Stimulated activated CD8-positive, alpha-beta memory T cell treated with anti-CD3 and anti-CD28 coated beads, Interleukin-12 subunit alpha, Interleukin-12 subunit beta, amount 100 ng/mL, for 1 hour (primary cell): ENCODE measurements at places on chromosomes 11 and 22.

DNA sequence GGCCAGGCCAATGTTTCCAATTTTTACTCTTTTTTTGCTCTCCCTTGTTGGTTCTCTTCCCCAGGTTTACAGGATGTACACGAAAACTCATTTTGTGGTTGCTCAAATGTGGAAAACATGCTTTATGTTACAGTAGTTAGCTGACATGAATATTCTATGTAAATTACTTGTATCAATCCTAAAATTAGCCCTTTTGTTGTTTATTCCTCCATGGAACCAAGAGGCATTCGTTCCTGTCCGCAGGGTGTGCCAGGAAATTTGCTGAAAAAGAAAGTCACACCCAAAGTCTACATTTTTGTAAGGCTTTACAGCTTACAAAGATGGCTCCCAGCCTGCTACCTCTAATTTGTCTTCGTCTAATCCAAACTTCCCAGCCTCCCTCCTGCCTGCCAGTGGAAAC, 652.3 kb downstream of the ETS1 start:
- DNase-seq = no peak

DNA sequence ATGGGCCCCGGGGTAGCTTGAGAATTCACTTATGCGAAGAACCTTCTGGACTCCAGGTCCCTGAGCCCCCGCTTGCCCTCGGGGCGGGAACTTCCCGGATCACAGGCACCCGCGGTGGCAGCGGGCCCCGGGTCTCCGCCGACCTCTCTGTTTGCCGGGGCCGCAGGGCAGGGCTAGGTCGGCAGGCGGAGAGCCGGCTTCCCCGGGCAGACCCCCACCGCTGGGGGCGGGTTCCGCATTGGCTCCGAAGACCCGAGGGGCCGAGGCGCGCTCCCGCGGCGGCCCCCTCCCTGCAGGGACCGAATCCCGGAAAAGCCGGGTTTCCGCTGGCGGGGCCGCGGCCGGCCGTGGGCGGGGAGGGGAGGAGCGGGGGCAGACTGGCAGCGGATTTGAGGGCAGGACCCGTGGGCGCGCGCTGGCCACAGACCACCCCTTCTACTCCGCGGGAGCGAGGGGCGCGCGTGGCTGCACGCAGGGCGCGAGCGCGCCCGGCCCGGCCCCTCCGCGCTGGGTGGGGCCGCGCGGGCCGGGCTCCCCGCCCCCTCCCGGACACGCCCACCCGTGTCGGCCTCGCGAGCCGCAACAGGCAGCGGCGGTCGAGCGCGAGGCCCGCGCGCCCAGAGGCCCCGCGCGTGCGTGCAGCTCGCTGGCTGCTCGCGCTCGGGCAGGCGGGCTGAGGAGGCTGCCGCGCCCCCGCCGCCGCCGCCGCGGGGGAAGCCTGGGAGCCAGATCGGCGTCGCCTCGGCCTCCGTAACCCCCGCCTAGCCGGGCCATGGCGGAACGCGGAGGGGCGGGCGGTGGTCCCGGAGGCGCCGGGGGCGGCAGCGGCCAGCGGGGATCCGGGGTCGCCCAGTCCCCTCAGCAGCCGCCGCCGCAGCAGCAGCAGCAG, at the start of gene PACS1:
Gene PACS1, plus strand, starts transcription at position 558 of the 889 bp plus-strand sequence. Its CDS starts 215 bp downstream, at position 773.
- DNase-seq = peak; percentile 58

GRCh38 chr11:26188554-26188953, 143.4 kb upstream of the ANO3 start:
- DNase-seq = no peak

GRCh38 chr11:131504199-131504949, 134.0 kb downstream of the NTM start:
- no peak for DNase-seq

DNA sequence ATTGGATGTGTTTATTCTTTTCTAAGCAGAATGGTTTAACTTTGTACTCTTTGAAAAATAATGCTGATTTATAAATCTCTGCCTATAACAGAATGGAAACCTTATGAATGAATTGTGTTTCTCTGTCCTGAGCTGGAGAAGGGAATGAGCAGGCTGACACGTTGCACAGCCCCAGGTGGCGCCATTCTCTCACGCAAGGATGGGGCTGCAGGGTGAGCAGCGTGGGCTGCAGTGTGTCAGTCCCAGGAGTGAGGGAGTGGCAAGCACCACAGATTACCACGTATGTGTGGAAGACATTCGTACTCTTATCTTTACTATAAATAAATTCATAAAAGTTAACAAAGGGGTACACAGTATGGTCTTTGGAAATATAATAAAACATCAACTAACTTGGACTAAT, 33.4 kb downstream of the FDX1 start:
- DNase-seq = no peak

DNA sequence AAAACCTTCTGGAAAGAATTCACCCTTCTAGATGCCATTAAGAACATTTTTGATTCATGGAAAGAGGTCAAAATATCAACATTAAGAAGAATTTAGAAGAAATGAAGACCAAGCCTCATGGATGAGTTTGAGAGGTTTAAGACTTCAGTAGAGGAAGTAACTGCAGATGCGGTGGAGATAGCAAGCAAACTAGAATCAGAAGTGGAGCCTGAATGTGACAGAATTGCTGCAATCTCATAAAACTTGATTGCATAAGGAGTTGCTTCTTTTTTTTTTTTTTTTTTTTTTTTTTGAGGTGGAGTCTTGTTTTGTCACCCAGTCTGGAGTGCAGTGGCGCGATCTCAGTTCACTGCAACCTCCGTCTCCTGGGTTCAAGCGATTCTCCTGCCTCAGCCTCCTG, 51.6 kb downstream of the MS4A13 start:
- no peak for DNase-seq

DNA sequence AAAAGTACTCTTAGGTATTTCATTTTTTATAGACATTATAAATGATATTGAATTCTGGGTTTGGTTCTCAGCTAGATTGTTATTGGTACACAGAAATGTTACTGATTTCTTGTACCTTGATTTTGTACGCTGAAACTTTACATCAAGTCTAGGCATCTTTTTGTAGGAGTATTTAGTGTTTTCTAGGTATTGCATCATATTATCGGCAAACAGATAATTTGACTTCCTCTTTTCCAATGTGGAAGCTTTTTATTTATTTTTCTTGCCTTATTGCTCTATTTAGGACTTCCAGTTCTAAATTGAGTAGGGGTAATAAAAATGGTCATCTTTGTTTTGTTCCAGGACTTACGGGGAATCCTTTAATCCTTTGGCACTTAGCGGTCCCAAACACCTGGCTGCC, 676.6 kb upstream of the CCDC179 start:
- no peak for DNase-seq

DNA sequence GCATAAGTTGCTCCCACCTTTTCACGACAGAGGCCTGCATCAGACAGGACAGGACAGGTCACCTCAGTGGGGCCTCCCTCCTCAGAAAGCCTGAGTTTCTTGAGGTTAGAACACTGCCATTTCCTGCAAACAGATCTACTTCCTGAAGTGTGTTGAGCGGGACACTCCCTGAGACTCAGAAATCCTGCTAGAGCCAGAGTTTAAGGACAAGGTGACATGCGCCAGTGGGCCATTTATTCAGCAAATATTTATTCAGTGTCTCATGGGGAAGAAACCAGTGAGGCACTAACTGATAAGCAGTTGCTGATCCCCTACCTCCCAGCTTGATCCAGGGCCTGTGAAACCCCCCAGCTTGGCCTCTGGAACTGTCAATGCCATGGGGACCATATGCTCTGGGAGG, 454.6 kb downstream of the SOX6 start:
- no peak for DNase-seq

GRCh38 chr22:47193606-47194329, 431.3 kb downstream of the TBC1D22A start:
- DNase-seq = no peak

- DNase-seq = no peak
These were observed 638 bp downstream of the SAAL1 start for GRCh38 chr11:18105086-18105801.

DNA sequence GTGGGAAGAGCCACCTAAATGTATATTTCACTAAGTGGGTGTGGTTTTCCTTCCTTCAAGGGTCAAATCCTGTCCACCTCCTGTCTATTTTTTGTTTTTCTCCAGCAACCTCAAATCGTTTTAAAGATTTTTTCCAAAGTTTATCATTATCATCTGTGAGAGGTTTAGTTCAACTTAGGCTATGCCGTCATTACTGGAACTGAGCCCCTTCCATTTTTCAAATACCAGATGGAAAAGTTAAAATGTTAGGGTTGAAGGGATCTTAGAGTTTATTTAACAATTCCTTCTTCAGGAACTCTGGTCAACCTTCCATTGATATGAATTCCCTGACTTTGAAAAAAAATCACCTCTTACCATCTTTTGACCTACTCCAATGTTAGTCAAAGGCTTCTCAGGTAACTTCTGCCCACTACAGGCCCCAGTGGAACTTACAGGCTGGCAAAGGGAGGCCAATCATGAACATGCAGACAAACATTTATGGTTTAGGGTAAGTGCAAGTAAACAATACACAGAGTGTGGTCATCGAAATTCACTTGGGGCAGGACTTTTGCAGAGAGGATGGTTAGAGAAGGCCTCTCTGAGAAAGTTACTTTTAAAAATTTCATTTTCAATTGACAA, 45.2 kb downstream of the SYN3 start:
- DNase-seq = no peak

DNA sequence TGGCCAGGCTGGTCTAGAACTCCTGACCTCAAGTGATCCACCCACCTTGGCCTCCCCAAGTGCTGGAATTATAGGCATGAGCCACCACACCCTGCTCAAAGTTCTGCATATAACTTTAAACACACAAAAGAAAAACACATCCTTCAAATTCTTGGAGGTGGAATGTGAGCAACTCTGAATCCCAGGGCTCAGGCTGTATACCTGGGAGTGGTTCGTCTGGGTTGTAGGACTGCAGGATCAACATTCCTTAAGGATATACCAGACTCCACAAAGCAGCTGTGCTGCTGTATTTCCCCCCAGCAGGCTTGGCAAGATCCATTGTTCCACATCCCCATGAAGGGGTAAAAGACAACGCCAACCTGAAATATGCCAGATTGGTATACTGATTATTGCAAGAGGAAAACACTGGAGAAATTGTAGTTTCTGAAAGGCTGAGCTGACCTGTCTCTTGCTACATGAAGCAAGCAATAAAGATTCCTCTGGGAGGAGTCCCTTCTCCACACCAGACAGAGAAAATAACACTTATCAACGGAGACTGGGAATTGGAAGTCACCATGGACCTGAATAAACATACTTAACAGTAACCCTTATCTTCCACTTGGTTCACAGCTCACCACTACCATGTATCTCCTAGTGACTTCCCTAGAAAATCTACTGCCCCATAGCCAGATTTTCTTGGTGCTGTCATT, 12.2 kb upstream of the RPS3 start:
- DNase-seq = no peak

- no peak for DNase-seq
These were observed 172.8 kb downstream of the KCNA4 start for GRCh38 chr11:29844031-29844430.

GRCh38 chr11:28466506-28466905, 358.3 kb downstream of the METTL15 start:
- no peak for DNase-seq

GRCh38 chr11:67411785-67412152, 3.7 kb upstream of the CARNS1 start:
- no peak for DNase-seq

- DNase-seq = no peak
These were observed 144.1 kb downstream of the MIAT start for GRCh38 chr22:26801449-26801848.

DNA sequence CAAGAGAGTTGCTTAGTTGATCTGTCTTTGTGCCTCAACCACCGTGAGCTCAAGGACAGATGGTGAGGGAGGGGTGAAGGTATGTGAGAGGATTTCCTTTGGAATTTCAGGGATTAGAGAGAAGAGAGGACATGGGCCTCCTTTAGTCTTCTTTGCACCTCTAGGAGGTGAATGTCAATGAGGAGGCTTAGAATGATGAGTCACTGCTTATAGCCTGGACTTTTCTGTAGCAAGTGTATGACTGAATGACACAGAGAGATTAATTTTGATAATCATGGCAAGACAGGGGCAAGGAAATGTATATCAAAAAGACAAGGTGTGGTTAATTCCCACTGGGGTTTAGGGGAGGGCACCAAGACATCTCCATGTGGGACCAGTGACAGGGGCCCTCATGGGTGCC, 947.3 kb upstream of the TENM4 start:
- no peak for DNase-seq

DNA sequence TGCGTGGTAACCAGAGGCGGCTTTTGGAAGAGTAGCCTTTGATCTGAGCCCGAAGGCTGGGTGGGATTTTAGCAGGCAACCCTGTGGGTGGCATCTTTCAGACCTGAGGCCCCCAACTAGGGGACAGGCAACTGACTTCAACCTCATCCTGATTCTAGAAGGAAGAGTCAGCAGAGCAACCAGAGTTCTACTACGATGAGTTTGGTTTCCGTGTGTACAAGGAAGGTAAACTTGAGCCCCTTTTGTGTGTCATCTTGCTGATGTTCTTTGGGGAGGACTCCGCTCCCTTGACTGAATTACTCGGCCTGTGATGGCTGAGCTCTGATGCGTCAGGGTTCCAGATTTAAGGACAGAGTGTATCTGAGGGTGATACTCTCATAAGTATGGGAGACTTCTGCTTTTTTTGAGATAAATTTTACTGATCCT, 31.6 kb downstream of the SGSM3 start:
- no peak for DNase-seq

- no peak for DNase-seq
These were observed 5.5 kb downstream of the PLET1 start for GRCh38 chr11:112255067-112255720.

GRCh38 chr22:24592851-24593558, at the start of gene LRRC75B:
LRRC75B (minus strand) TSS chr22:24593073; CDS start chr22:24593039, 34 bp downstream.
- no peak for DNase-seq

- DNase-seq = no peak
These were observed 7.9 kb upstream of the GAB2 start for GRCh38 chr11:78425399-78426070.

GRCh38 chr22:32837142-32837541, 35.6 kb downstream of the TIMP3 start:
- no peak for DNase-seq

- no peak for DNase-seq
These were observed 8.3 kb downstream of the LGR4 start for GRCh38 chr11:27464289-27464696.

DNA sequence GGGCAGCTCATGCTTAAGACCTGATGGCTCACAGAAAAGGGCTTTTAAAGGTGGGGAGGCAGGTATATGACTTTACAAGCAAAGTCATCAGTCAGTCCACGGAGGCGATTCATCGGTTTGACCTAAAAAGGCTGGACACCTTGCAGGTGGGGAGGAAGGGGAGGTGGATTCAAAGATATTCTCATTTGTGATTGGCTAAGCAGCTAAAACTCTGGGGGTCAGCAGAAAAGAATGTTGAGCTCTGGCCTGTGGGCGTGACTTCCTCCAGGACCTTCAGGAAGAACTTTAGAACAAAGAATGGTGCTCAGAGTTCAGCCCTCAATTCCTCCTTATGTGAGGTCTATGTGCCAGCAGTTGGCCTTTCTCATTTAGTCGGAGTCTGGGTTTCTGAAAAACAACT, 78.3 kb upstream of the LMO1 start:
- no peak for DNase-seq

GRCh38 chr22:19886605-19887255, 32.1 kb upstream of the GNB1L start:
- DNase-seq = no peak

DNA sequence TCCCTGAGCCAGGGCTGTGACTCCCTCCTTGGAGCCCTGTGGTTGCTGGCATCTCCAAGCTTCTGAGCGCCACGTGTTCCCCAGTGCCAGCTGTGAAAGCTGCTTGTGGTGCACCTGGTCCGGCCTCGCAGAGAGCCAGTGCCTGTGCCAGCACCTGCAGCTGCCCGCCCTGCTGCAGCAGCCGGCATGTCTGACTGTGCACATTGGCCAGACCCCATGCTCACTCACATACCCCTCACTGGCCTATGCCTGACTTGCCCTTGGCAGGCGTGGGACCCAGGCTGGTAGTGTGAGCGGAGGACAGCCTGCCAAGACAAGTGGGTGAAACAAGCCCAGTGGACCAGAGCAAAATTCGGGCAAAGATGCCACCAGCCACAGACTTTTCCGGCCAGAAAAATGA, 9.8 kb downstream of the MRPL48 start:
- no peak for DNase-seq
